ENCODE measurements at places on chromosomes 12 and 14.

- DNase-seq, result no peak
Observed at GRCh38 chr14:81537193-81537592, 3.5 kb upstream of the SEL1L start.

GRCh38 chr12:2273288-2273687 is 220.5 kb downstream of the CACNA1C start:
- no peak for DNase-seq

DNA sequence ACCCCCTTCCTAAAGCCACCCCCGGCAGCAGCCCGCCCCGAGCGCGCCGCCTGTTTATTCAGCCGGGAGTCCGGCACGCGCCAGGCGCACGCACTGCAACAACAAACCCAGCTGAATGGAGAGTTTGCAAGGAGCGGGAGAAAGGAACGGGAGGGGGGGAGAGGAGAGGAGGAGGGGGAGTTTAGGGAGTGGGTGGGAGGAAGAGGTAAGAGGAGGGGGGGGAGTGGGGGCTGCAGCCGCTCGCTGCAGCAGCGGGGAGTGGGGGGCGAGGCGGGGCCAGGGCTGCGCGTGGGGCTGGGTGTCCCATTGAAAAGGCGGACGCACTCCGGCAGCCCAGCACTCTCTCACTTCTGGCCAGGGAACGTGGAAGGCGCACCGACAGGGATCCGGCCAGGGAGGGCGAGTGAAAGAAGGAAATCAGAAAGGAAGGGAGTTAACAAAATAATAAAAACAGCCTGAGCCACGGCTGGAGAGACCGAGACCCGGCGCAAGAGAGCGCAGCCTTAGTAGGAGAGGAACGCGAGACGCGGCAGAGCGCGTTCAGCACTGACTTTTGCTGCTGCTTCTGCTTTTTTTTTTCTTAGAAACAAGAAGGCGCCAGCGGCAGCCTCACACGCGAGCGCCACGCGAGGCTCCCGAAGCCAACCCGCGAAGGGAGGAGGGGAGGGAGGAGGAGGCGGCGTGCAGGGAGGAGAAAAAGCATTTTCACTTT is at the start of gene ASCL1:
Gene ASCL1, plus strand, starts transcription at position 336 of the 712 bp plus-strand sequence. CDS start 571 bp downstream, outside the sequence.
- no peak for DNase-seq

DNA sequence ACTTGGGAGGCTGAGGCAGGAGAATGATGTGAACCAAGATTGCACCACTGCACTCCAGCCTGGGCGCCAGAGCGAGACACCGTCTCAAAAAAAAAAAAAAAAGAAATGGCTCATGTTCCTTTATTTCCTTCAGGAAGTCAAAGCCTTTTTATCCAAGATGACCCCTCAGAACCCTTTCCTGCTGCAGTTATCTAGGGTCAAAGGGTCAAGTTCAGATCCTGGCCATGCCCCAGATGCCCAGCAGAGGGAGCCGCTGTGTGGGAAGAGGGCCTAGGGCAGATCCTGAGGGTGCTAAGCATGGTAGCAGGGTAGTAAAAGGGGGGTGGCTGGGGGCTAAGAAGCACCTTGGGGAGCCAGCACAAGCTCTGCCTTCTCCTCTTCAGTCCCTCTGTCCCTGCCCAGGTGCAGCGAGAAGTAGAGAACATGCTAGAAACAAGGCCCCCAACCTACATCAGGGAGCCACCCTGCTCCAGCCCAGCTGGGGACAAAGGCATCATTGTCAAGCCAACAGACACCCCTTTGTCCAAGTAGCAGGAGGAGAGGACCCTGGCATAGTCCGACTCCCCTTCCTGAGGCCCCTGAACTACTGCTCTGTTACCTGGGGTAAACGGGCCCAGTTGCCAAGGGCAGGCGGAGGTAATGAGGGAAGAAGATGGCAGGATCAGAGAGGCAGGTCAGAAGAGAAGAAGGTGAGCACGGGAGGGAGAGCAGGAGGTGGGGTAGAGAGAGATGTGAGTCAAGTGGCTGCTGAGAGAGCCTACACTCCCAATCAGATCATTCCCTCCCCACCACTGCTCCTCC is 6.5 kb downstream of the NFE2 start:
- DNase-seq, result peak; percentile 90

GRCh38 chr12:12560587-12561370 is 1.9 kb downstream of the DUSP16 start:
- DNase-seq, result peak; percentile 82

DNA sequence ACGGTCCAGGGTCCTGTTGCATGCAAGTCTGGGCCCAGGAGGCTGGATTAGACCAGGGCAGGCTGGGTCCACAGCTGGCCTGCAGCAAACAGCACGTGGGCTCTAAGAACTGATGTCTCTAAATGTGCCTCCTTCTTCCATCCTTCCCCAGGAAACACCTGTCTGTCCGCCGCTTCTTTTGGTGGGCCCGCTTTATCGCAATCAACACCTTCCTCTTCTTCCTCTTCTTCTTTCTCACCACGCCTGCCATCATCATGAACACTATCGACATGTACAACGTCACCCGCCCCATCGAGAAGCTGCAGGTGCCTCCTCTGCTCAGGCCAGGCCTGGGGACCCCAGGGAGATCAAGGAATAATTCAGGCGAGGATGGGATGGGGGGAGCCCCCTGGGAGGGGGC is 28.3 kb downstream of the NGB start:
- no peak for DNase-seq

All from inflammatory macrophage treated with lipopolysaccharide for 1 hour (primary cell).